Right lobe of liver (tissue), 6 donors: ENCODE measurements at places on chromosomes 1 and 21. TPM values are rescaled to one million over a fixed set of nuclear protein-coding genes. Genes with fewer than 3 reads are reported as not detected.
A peak's percentile ranks its signal among the peaks of the same experiment; 100 is the strongest.

Gene CLDN14
- total RNA-seq: 15.5 TPM

DNA sequence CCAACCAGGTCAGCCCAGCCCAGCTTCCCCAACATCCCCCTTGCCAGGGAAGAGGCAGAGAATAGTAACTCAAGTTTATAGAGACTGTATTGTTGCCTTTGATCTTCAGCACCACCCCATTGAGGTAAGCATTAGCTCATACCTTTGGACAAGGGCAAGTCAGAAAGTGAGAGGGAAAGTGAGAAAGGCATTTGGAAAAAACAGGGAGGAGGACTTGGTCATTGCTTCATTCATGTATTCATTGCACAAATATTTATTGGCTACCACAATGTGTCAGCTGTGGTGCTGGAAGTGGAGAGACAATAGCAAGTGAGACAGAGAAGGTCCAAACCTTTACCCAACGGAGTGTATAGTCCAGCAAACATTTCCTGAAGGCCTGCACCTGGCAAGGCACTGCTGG is 561.2 kb downstream of the KIF26B start:
- H3K4me1 ChIP-seq: no peaks in the 10 kb centered on the region
- no peaks in the 10 kb centered on the region for H3K27me3 ChIP-seq
- no peaks in the 10 kb centered on the region for H3K36me3 ChIP-seq
- no peak overlapping the region for H3K4me3 ChIP-seq
- no peak overlapping the region for H3K27ac ChIP-seq

DNA sequence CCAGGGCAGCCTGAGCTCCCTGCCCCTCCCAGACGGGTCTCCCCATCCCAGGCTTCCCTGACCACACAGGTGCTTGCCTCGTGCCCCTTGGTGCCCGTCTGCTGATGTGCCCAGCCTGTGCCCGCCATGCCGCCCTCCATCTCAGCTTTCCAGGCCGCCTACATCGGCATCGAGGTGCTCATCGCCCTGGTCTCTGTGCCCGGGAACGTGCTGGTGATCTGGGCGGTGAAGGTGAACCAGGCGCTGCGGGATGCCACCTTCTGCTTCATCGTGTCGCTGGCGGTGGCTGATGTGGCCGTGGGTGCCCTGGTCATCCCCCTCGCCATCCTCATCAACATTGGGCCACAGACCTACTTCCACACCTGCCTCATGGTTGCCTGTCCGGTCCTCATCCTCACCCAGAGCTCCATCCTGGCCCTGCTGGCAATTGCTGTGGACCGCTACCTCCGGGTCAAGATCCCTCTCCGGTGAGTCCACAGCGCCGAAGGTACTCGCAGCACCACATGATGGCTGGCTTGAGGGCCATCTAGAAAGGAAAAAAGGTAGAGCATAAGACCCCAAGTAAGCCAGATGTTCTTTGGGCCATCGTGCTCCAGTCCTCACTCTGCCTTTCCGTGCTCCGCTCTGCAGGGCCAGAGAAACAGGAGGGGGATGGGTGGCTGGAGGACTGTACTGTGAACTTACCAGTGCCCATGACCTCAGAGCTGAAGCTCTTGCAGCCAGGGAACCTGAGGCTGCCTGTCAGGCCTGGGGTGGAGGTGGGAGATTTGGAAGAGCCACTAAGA is 1.4 kb downstream of the ADORA1 start:
- H3K27me3 ChIP-seq: no peaks in the 10 kb centered on the region
- H3K4me3 ChIP-seq: peak overlapping the region; percentile 47
- H3K4me1 ChIP-seq: peaks cover 4% of the 10 kb centered on the region
- no peaks in the 10 kb centered on the region for H3K36me3 ChIP-seq

GRCh38 chr1:89657886-89658285 is 25.0 kb downstream of the LRRC8C start:
- no peak for DNase-seq
- no peaks in the 10 kb centered on the region for H3K36me3 ChIP-seq
- no peak overlapping the region for H3K4me3 ChIP-seq
- H3K27ac ChIP-seq: no peak overlapping the region

DNA sequence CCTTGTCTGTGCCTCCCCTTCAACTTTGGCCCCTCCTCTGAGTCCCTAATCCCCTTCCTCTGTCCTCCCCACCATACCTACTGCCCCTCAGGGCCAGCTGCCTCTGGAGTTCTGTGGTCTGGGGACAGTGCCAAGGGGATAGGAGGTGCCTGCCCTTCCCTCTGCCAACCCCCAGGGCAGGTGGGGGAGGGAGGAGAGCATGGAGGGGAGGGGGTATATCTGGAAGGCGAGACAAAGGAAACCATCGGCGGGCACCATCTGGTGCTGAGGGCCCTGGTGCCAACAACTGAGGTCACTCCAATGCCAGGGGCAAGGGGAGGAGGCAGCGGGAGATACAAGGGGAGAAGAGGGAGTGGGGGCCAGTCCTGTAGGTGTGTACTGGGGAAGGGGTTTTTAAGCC is 9.6 kb downstream of the RAB25 start:
- H3K4me3 ChIP-seq: no peak overlapping the region
- no peaks in the 10 kb centered on the region for H3K36me3 ChIP-seq
- H3K4me1 ChIP-seq: peaks cover 22% of the 10 kb centered on the region
- DNase-seq: no peak
- H3K27me3 ChIP-seq: no peaks in the 10 kb centered on the region

- H3K36me3 ChIP-seq: no peaks in the 10 kb centered on the region
- no peak overlapping the region for H3K4me3 ChIP-seq
- H3K27me3 ChIP-seq: no peaks in the 10 kb centered on the region
- no peak overlapping the region for H3K27ac ChIP-seq
- DNase-seq: no peak
- H3K4me1 ChIP-seq: no peaks in the 10 kb centered on the region
Observed at GRCh38 chr1:111943846-111944749, 45.4 kb downstream of the KCND3 start.

- no peaks in the 10 kb centered on the region for H3K36me3 ChIP-seq
- no peak for DNase-seq
- no peak overlapping the region for H3K4me3 ChIP-seq
- H3K27me3 ChIP-seq: no peaks in the 10 kb centered on the region
Observed at GRCh38 chr1:234621127-234621468, 11.1 kb upstream of the IRF2BP2 start.

DNA sequence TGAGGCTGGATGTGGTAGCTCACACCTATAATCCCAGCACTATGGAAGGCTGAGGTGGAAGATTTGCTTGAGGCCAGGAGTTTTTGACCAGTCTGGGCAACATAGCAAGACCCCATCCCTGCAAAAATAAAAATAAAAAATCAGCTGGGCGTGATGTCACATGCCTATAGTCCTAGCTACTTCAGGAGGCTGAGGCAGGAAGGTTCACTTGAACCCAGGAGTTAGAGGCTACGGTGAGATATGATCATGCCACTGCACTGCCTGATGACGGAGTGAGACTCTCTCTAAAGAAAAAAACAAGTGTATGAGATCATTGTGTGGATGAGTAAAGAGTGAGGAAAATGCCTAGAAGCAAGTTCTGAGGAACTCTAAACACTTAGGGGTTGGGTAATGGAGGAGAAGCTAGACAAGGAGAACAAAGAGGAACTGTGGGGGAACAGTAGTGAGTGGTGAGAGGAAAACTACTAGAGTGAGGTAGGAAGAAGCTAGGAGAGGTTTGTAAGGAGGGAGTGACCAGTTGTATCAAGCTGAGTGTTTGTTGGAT is 17.0 kb downstream of the CLIC4 start:
- H3K4me3 ChIP-seq: no peak overlapping the region
- H3K36me3 ChIP-seq: no peaks in the 10 kb centered on the region
- no peak for DNase-seq
- no peaks in the 10 kb centered on the region for H3K27me3 ChIP-seq
- H3K27ac ChIP-seq: no peak overlapping the region

Gene RPS6KA1
- total RNA-seq: 16.5 TPM
